Activated naive CD8-positive, alpha-beta T cell treated with anti-CD3 and anti-CD28 coated beads, Interleukin-2, amount 50 U/mL, for 16 hours (primary cell): ENCODE measurements at places on chromosomes 3 and 15.
A peak's percentile ranks its signal among the peaks of the same experiment; 100 is the strongest.

DNA sequence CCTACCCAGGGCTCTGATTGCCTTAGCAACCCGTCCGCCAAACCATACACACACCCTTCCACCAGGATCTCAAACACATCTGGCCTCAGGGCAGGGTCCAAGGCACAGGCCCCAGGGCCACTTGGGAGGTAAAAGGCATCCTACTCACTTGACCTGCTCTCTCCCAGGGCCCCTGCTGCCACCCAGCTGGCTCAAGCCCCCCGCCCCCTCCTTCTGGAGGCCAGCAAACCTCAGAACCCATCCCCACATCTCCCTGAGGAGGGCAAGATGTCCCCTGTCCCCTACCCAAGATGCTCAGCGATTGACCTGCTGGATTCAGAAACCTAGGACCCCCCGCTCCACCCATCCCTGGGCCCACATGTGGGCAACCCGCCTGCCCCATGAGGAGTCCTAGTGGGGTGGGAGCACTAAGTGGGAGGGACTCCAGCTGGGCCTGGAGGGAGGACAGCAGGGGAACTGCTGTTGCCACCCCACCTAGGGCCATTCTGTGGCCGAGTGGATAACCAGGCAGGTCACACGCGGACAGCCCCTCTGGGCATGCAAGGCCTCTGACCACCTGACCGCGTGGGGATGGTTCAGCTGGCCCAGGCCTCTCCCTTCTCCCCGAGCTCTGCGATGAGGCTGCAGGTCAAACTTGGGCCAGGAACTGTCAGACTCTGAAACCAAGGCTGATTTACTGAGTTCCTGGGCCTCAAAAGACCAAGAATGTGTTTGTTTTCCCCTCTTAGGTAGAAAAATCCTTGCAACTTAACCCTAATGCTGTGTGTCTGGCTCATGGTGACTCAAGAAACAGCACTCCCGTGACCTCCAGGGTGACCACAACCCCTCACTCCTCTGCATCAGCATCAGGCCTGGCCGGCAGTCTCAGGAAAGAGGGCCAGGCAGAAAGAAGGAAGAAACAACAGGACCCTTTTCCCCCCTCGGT is 4.2 kb downstream of the MFGE8 start:
- no peak for DNase-seq

- DNase-seq, result no peak
Observed at GRCh38 chr15:67219288-67219687, 35.2 kb downstream of the AAGAB start.

GRCh38 chr3:3082234-3082924 is 27.8 kb downstream of the IL5RA start:
- DNase-seq, result no peak

DNA sequence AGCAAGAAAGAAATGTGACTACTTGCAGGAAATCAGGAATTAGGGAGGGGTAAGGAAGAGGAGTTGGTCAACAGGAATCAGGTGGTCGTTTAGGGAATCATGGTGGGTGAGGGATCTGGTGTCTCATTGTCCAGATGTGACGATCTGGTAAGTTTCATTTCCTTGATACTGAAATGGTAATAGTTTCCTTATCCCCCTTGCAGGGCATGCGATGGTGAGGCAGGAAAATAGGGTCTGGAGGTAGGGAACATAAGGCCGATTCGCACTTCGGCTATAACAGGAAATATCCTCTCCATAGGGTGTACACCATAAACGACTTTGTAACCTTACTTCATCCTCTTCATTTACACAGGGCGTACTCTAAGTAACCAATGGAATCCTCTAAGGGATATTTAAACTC is 574 bp upstream of the LRRC34 start:
- no peak for DNase-seq

GRCh38 chr3:138888560-138888959 is 53.8 kb upstream of the PIK3CB start:
- no peak for DNase-seq

- DNase-seq, result no peak
Observed at GRCh38 chr3:42750834-42751233, 22.2 kb downstream of the CCDC13 start.

GRCh38 chr3:126213379-126214028 is 33.1 kb upstream of the ALDH1L1 start:
- no peak for DNase-seq

DNA sequence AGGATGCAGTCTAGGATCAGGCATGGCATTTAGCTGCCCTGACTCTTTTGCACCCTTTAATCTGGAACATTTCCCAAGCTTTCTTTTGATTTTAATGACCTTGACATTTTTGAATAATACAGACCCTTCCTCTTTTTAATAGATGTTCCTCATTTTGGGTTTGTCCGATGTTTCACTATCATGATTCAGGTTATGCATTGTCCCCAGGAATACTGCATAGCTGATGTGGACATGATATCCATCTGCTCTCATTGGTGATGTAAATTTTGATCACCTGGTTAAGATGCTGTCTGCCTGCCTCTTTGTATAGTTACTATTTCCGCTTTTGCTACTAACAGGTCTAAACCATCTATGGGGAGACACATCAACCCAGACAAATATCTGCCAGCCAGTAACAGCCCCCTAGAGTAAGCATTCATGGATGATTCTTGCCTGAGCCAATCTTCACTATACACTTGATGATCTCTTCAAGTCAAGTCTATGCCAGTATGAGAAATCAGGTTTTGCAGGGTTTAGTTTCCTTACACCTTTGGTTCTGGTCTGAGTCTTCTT is 50.6 kb upstream of the ULK4 start:
- DNase-seq, result no peak

DNA sequence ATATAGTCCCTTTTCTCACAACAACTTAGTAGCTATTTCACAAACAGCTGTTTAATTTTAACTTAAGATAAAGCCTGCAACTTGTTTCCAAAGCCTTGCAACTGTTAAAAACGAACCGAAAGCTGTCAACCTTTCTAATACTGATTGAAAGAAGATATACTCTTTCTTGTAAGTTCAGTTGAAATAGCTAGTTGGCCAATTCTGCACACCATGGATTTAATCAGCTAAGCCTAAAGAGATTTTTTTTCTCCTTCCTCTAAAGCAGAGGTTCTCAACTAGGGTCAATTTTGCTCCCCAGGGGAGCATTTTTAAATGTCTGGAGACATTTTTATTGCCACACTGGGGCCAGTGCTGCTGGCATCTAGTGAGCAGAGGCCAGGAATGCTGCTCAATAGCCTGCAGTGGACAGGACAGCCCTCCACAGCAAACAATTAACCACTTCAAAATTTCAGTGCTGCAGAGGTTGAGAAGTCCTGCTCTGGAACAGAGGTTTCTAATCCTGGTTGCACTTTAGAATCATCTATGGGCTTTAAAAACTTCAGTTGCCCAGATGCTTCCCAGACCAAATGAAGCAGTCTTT is 26.2 kb downstream of the MINDY4B start:
- DNase-seq, result no peak

DNA sequence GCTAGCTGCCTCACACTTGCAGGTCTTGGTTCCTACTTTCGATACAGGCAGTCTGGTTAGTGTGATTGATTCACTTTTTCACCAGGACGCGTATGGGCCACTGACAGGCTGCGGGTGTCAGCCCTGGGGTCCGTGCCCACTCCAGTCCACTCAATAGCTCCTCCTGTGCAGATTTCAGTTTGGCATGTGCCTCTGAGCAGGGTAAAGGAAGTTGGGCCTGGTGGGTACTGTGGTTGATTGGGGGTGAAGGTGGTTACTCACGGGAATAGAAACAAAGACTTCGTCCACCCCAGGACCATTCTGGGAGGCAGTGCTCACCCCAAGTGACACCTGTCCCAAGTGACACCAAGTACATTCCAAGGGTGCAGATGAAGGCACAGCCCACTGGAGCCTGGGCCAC is 62.3 kb downstream of the EPHB1 start:
- DNase-seq, result no peak

GRCh38 chr3:174505266-174505665 is 353.9 kb upstream of the NAALADL2 start:
- no peak for DNase-seq

GRCh38 chr15:31365655-31366127 is 39.1 kb downstream of the KLF13 start:
- peak; percentile 55 for DNase-seq

GRCh38 chr3:81289676-81290075 is 471.8 kb downstream of the GBE1 start:
- no peak for DNase-seq

- no peak for DNase-seq
Observed at GRCh38 chr3:117052395-117052794, 342.8 kb downstream of the TUSC7 start.

GRCh38 chr3:157906627-157907026 is 199.6 kb downstream of the SHOX2 start:
- DNase-seq, result no peak

DNA sequence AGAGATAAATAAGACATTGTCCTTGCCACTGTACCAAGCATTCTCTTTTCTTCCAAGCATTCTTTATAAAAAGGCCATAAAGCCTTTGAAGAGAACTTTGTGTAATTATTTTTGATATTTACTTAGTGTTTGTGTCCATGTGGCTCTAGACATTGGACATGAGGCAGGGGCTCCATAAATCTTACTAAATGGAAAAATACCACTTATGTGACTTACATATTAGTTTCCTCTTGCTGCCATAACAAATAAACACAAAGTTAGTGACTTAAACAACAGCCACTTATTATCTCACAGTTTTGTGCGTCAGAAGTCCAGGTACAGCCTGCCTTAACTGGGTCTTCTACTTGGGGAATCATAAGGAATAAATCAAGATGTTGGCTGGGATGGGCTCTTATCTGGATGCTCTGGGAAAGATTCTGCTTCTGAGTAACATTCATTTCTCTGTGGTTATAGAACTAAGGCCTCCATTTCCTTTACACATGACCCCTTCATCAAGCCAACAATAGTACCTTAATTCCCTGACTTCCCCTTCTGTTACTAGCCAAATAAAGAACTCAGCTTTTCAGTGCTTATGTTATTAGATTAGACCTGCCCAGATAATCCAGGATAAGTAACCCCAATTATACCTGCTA is 59.9 kb upstream of the COL8A1 start:
- DNase-seq, result no peak

DNA sequence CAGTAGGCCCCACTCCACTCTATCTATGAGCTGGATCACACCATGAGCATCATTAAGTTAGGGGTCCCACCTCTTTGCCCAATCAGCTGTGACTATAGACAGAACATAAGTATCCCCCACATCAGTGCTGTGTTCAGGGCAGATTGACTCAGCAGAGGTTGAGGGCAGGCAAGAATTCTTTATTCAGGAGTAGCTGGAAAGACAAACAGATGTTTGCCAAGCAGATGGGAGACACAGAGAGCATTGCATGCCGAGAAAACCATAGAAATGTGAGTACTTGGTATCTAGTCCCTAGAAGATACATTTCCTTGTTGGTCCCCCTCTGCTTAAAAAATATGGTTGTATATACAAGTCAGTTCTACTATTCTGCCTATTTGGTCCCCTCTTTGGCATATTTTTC is 440.8 kb downstream of the RAP2B start:
- no peak for DNase-seq

DNA sequence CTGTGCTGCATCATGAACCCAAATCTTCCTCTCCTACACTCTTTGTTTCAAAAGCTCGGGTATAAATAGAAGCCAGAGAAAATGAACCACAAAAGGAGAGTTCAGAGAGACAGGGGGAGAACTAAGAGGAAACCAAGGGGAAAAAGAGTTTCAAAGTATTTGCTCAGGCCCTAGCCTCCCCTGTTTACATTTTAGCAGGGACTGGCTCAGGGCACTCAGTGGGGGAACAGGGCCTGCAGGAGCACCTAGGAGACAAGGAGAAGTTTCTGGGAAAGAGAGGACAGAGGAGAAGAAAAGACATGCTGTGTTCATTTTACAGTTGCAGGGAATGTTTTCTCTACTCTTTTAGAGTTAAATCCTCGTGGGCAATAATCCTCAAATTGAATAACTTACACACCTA is 8.5 kb upstream of the IL17RD start:
- DNase-seq, result no peak

- peak; percentile 55 for DNase-seq
Observed at GRCh38 chr3:37996785-37997301, 6.3 kb downstream of the VILL start.

- DNase-seq, result no peak
Observed at GRCh38 chr3:30370681-30371271, 235.6 kb upstream of the TGFBR2 start.

- no peak for DNase-seq
Observed at GRCh38 chr3:134757549-134758069, 37.5 kb upstream of the EPHB1 start.

GRCh38 chr3:58349792-58350626 is 17.3 kb downstream of the PXK start:
- no peak for DNase-seq

DNA sequence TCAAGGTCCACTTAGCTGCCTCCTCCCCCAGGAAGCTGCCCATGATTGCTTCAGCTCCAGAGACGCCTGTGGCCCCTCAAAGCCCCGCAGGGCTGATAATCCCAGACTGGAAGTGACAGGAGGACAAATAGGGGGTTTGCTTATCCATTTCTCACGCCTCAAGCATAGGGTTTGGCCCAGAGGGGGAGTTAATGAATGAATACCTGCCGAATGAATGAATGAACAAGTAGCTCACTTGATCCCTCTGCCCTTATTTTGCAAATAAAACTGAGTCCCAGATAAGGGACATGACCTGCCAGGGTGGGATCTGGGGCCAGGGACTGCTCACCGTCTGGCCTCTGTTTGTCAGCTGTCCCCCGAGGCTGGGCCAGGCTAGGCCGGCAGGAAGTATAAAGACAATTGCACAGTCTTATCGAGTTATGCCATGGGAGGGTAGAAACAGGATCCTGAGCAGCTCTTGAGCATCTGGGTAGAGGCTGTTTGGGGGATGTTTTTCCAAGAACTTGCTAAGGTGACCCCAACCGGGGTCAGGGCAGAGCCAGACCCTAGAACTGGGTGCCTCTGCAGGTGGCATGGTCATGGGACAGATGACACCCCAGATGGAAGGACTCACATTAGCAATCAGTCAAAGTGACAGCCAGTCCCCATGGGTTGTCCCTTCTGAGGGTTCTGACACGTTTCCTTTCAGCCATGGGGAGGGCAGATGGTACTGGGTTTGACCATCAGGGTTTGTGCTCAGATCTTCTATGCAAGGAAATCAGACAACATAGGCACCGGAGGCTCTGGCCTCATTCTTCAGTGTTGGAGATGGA is 45.0 kb downstream of the IQSEC1 start:
- no peak for DNase-seq
